ENCODE measurements at places on chromosomes 2 and 18.

GRCh38 chr18:12855916-12856315 lies 28.1 kb downstream of the PTPN2 start:
- no peak for DNase-seq

GRCh38 chr2:48016225-48017019 lies 110.1 kb upstream of the FBXO11 start:
- DNase-seq: no peak

GRCh38 chr18:24534737-24535136 lies 74.3 kb downstream of the HRH4 start:
- no peak for DNase-seq

DNA sequence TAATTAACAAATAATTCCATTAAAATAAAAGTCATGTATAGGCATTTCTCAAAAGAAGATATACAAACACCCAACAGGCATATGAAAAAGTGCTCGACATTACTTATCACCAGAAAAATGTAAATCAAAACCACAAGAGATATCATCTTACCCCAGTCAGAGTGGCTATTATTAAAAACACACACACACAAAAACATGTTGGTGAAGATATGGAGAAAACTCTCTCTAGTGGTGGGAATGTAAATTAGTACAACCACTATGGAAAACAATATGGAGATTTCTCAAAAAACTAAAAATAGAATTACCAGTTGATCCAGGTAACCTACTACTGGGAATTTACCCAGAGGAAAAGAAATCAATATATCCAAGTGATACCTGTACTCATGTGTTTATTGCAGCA lies 966.3 kb upstream of the POU3F3 start:
- no peak for DNase-seq

GRCh38 chr2:134375935-134376334 lies 122.1 kb downstream of the MGAT5 start:
- DNase-seq: peak; percentile 8

DNA sequence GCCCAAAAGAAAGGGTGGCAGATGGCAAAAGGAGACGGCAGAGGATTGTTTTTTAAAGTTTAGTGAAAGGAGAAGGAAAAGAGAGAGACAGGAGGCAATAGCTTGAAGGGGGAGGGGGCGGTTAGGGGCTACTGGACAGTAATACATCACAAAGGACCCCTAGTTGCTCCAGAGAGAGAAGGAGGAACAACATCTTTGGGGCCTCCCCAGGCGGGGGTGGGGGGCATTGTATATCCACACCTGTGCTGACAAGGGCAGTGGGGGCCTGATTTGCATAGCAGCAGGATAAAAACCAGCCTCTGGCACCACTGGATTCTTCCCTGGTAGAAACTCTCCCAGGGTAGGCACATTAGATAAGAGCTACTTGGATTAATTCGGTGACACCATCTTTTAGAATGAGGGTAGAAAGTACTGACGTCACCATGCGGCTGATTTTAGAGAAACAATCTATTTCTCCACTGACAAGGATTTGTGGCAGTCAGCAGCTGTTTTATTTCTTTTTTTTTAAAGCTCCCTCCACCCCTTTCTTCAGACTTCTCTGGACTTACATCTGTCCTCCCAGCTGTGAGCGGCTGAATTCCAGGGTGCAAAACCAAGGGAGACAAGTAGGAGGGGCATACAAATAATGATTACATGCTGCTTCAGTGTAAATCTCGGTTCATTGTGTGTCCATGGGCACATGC lies 199.8 kb upstream of the NRP2 start:
- DNase-seq: no peak

GRCh38 chr2:200300065-200300464 lies 6.4 kb upstream of the SPATS2L start:
- no peak for DNase-seq

GRCh38 chr2:120613742-120614571 lies 121.7 kb upstream of the GLI2 start:
- no peak for DNase-seq

DNA sequence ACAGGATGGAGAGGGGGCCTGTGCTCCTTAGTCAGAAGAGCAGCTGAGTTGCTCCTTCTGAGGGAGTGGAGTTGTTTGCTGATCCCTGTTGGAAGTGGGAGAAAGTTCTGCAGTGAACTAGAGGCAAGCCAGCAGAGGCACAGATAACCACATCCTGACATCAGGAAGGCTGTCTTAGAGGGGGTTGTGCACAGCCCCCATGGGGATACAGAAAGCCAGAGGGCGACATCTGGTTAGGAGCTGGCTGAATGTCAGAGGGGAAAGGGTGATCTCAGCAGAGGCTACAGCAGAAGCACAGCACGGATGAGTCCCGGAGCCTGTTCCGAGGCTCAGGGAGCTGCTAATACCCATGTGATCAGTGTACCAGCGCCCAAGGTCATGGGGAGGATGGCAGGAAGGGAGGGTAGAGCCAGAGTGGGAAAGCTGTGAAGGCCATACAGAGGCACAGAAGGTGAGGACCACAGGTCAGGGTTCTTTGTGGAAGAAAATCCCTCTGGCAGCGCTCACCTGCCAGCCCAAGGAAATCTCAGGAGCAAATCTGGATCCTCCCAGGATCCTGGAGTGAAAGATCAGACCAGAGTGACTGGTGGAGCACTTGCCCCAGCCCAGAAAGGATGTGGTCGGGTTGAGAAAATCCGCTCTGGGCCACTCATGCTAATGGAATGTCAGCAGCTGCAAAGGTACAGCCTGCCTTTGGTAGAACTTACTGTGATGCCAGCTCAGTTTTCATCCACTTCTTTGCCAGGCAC lies 111.8 kb downstream of the STPG4 start:
- no peak for DNase-seq

DNA sequence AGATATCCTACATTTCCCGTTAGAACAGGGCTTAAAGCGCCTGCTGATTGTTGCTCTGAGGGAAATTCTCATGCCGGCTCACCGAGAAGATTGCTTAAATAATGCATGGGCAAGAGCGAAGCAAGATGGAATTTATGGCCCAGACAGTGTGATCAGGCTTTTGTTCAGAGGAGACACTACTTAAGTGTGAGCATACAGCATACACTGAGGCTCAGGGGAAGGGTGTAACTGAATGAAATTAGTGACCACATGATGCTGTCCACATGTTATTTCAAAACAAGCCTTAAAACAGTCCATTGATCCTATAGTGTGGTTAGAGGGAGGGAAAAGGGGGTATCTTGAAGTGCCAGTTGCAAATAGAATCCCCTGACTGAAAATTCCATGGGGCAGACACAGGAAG lies 125.5 kb downstream of the RAPGEF4 start:
- no peak for DNase-seq

GRCh38 chr2:85954590-85955458 lies 66.0 kb upstream of the ST3GAL5 start:
- DNase-seq: no peak

DNA sequence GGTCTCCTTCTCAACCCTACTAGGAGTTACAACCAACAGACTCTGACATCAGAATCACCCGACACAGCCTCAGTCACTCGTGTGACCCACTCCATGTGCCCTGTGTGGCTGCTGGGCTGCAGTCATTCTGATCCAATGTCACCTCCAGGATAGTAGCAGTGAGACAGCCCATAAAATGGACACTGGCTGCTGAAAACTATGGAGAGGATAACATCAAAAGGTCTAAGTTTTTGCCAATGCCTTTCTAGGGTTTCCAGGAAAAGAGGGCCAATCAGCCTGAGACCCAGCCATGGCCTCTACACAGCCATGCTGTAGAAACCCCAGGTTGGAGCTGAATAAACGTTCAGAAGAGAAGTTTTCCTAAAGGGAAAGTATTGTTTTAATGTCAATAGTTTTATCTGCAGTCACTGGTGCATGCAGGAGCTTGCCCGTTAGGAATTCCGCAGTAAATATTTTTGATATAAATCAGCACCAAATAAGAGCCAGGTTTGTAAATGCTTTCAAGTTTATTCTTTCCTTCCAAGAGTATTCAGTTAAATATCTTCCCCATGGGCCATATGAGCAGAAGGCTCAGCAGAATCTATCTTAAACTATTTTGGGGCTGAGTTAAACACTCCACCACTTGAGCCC lies 92.2 kb upstream of the PID1 start:
- DNase-seq: no peak

- DNase-seq: no peak
Observed at GRCh38 chr2:160609346-160609745, 115.7 kb upstream of the RBMS1 start.

GRCh38 chr2:53517406-53517805 lies 250.2 kb upstream of the CHAC2 start:
- DNase-seq: no peak

- DNase-seq: no peak
Observed at GRCh38 chr2:153143540-153143939, 335.0 kb downstream of the RPRM start.

GRCh38 chr2:171390941-171391516 lies 42.8 kb downstream of the METTL8 start:
- no peak for DNase-seq

DNA sequence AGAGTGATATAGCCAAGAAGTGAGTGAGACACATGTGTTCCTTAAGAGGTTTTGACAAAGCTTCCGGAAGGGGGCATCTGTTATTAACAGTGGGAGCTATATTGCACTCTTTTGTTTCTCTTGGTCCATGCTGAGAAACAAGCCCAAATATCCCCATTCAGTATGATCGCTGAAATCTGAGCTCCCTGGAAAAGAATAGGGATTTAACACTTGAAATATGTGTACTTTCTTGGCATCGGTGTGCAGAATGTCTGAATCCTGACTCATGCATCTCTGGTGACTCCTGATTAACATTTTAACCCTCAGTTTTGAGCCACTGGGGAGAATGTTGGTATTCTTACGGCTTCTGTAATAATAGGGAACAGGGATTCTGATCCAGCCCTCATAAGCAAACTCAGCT lies 448.1 kb downstream of the TSN start:
- no peak for DNase-seq

DNA sequence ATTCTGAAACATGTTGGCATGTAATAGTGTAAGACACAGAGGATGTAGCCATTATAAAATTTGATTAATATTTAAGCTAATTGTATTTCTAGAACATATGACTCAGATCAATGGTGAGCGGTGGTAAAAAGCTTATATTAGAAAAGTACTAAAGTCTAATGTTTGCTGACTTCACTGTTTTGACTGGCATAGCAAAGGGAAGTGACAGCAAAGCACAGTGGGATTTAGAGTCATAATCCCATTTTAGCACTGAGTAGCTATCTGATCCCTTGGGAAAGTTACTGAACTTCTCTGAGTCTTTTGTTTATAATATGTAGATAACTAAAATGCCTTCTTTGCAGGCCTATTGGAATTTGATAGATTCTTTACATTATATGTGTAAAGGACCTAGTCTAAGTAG lies 60.4 kb downstream of the KIAA1328 start:
- no peak for DNase-seq

- DNase-seq: no peak
Observed at GRCh38 chr2:35501076-35501475, 854.5 kb upstream of the CRIM1 start.

- DNase-seq: peak; percentile 61
Observed at GRCh38 chr2:86623043-86623493, 597 bp downstream of the RNF103 start.

DNA sequence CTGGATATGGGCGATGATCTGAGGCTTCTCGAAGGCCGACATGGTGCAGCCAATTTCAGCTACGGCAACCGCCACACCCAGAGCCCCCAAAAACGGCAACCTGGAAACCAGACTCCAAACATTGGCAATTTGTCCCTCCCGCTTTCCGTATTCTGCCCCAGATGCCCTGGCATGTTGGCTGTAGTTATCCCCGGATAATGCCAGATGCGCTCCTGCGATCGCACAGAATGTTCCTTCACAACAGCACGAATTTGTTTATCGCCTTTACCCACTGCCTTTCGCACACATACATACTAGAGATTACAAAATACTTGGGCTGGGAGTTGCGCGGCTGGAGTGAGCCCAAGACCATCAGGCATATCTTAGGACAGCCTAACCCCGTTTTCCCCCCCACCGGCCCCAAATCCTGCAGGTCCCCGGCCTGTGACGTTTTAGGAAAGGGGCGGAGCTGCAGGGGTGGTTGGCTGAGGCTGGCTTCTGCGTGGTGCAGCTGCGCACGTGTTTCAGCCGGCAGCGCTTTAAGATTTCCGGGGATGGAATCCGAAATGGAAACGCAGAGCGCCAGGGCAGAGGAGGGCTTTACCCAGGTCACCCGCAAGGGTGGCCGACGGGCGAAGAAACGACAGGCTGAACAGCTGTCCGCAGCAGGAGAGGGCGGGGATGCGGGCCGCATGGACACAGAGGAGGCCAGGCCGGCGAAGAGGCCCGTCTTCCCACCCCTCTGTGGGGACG lies at the start of gene PNO1:
TSS of gene PNO1 (plus strand) at position 487 of the 732 bp plus-strand sequence. CDS start at position 534, 47 bp downstream.
- peak; percentile 97 for DNase-seq

GRCh38 chr2:17717666-17718065 lies 35.9 kb downstream of the SMC6 start:
- DNase-seq: no peak

- DNase-seq: peak; percentile 54
Observed at GRCh38 chr18:6401687-6402086, 13.0 kb downstream of the L3MBTL4 start.

DNA sequence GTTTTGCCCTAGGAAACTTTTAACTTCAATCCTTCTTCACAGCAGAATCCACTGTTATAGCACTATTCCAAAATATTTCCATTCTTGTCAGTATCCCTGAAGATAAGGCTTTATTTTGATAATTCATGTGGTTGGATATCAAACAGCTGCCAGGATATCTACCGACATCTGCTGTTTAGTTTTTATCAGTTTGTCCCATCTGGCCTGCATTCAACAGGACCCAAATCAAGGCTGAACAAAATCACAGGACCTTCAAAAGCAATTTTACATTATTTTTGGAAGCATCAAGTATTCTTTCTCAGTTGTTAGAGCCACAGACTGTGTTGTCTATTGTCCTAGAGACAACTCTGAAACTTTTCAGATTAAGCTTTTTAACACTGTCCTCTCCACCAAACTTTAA lies 429.0 kb upstream of the PIK3C3 start:
- DNase-seq: no peak

- no peak for DNase-seq
Observed at GRCh38 chr2:233012301-233012971, 620 bp downstream of the NGEF start.

- no peak for DNase-seq
Observed at GRCh38 chr2:155841442-155841841, 491.1 kb downstream of the NR4A2 start.

DNA sequence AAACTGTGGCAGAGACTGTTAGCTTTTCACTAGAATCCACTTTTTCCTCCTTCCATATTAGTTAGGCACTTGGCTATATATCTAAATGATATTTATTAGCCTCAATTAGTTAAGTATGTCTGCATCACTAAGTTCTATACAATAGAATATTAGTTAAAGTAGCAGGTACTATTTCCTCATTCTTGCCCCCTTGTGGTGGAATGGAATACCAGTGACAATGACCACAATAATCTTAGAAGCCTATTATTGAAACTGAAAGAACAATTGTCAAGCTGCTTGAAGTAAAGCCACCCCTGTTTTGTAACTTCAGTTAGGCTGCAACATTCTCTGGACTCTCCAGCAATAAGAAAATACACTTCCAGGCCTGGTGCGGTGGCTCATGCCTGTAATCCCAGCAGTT lies 476.3 kb upstream of the VWC2L start:
- DNase-seq: no peak

- peak; percentile 32 for DNase-seq
Observed at GRCh38 chr2:17821535-17822444, 5.5 kb downstream of the MSGN1 start.

GRCh38 chr18:3212657-3213056 lies 7.1 kb downstream of the MYOM1 start:
- DNase-seq: no peak

GRCh38 chr2:46309052-46309953 lies 12.1 kb downstream of the EPAS1 start:
- no peak for DNase-seq
